ENCODE measurements at places on chromosomes 16 and 17.
A peak's percentile ranks its signal among the peaks of the same experiment; 100 is the strongest.

DNA sequence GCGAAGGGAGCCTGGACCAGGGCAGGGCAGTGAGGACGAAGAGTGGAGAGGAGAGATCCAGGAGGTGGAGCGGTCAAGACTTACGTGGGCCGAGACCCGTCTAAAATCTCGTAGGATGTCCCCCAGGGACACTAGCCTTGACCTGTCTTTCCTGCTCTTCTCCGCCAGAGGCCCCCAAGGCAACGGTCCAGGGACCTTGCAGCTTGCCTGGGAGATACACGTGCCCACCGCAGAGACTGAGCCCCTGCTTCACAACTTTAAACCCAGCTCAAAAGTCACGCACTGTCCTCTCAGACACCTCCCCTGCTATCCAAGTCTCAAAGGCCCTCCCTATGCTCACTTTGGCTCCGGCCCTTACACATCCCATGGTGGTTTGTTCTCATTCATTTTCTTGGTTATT, 9.4 kb downstream of the TIGD7 start:
- DNase-seq, result no peak

DNA sequence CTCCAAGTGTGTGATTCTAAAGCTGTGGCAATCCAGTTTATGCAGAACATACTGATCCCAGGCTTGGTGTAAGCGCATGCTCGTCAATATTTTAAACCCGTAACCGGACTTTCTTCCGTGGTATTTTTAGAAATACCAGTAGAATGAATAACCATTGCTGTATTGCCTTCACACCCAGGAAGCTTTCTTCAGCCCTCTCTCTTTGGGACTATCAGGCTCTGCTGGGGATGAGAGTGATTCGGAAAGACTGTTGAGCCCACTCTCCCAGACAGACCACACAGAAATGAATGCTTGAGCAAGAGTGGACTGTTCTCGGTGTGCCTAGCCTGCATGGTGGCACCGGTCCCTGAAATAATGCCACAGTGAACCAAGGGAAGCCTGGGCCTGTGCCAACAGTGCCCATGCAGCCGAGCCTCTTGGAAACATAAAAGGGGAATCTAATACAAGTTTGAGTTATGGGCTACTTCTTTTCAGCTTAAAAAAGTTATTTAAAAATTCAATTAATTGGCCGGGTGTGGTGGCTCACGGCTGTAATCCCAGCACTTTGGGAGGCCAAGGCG, 89.9 kb upstream of the ELAC2 start:
- DNase-seq, result no peak

DNA sequence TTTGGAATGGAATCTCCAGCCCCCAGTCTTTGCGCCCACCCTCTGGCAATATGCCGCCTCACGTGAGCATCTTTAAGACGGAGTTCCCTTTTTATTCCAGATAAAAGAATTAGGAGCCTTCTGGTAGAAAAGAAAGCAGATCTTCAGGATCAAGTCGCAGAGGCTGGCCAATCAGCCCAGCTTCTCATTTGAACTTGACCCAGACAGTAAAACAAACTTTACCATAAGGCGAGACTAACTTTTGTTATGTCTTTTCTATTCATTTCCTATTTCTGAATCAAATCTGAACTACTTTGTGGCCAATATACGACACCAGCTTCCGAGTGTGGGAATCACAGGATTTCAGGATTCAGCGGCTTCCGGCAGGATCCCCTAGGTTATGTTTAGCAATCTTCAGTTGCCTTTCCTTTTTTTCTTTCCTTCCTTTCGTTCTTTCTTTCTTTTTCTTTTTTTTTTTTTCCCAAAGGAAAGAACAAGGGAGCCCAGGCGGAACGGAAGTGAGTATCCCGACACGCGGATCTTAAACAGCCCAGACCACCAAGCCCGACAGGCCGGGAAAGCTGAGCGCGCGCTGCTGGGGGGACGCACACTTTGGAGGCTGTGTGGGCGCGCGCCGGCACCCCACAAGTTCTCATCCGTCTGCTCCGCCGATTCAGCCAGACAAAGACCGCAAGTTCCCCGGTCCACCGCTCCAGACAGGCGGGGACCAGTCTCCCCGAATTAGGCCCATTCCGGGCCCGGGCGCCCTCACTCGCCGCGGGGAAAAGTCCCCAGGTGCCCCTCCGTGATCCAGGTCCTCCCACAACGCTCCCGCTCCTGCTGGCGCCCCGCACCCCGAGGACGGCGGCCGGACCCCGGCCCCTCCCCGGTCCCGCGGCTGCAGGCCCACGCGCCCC, 633 bp downstream of the TBC1D16 start:
- DNase-seq, result no peak

GRCh38 chr17:73192206-73192893, 505 bp upstream of the COG1 start:
- DNase-seq, result peak; percentile 72

- no peak for DNase-seq
Measured at GRCh38 chr16:68247400-68247799, 2.2 kb downstream of the PLA2G15 start.

- no peak for DNase-seq
Measured at GRCh38 chr17:61700252-61700651, 109.2 kb upstream of the NACA2 start.

- DNase-seq, result no peak
Measured at GRCh38 chr17:62681061-62681938, 53.8 kb downstream of the MRC2 start.

DNA sequence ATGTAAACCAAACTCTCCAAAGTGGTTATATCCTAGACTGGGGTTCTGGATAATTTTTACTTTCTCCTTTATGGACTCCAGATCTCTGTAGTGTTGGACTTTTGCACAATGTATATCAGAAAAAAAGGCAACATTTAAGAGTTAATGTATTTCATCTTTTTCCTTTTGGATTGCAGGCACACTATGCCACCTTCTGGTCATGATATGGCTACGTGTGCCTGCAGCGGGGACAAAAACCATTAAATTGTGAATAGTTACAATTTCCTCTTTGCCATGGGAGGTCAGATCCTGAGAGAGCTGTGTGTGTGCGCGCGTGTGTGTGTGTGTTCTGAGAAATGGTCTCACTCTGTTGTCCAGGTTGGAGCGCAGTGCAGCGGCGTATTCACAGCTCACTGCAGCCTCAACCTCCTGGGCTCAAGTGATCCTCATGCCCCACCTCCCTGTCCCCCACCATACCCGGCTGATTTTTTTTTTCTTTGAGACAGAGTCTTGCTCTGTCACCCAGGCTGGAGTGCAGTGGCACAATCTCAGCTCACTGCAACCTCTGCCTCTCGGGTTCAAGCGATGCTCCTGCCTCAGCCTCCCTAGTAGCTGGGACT, 4.3 kb upstream of the SGF29 start:
- peak; percentile 27 for DNase-seq

- DNase-seq, result no peak
Measured at GRCh38 chr16:75614066-75614897, 8.8 kb downstream of the ADAT1 start.

- DNase-seq, result no peak
Measured at GRCh38 chr16:17252701-17253100, 218.1 kb downstream of the XYLT1 start.

DNA sequence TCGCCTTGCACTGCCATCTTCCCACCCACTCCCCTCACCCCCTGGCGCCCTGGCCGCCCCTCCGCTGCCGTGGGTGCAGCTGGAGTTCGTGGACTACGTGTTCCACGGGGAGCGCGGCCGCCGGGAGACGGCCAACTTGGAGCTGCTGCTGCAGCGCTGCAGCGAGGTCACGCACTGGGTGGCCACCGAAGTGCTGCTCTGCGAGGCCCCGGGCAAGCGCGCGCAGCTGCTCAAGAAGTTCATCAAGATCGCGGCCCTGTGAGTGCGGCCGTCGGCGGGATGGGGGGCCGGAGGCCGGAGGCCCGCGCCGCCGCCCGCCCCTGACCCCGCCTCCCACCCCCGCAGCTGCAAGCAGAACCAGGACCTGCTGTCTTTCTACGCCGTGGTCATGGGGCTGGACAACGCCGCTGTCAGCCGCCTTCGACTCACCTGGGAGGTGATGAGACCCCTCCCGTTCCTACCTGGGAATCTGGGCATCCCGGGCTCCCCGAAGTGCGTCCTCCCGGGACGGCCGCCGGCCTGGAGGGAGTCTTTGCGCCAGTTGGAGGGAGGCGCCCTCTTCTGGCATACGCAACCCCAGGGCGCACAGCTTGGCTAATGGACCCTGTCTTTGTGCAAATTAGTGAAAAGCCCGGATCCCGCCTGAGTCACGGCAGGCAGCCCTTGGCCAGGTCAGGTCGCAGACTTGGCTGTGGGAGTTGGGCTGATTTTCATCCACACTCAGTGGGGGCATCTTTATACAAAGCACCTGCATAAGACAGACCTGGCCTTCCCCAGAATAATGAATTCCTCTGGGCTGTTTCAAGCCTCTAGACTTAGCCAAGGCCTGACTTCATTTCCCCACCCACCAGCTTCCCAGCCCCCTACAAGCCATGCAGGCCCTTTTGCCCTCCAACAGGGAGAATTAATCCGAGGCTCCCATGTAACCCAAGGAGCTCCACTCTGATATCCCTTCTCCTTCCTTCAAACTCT, 14.3 kb downstream of the RAPGEFL1 start:
- DNase-seq, result peak; percentile 71

- DNase-seq, result no peak
Measured at GRCh38 chr17:31745964-31746600, 113.0 kb downstream of the COPRS start.

DNA sequence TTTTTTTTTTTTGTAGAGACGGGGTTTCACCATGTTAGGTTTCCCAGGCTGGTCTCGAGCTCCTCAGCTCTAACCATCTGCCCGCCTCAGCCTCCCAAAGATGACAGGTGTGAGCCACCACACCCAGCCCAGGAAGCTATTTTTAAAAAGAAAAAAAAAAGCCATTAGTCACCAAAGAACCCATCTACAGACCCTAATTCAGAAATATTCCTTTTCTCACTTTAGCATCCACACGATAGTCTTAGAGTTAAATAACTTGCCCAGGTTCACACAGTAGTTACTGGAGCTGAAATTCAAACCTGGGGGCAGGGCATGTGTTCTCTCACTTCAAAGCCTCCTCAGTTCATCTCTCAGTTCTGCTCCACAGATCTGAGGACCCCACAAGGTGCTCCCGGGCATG, 70.3 kb upstream of the NOL11 start:
- DNase-seq, result no peak

- no peak for DNase-seq
Measured at GRCh38 chr16:12609937-12610699, 193.6 kb downstream of the CPPED1 start.

DNA sequence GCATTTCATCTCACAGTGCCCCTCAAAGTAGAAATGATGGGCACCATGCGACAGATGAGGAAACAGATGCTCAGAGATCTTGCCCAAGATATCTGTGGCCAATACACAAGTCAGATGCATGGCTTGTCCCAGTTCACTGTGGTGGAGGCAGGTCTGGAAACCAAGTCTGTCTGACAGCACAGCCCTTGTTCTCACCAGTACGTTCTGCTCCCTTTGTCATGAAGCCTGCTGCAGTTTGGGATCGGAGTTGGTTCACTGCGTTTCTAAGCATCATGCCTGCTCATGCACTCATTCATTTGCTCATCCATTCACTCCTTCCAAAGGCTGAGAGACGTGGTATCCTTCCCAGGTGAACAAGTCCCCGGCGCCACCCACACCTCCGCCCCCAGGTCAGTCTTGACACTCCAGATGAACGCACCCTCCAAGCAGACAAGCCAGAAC, 27.2 kb upstream of the MEAK7 start:
- no peak for DNase-seq

GRCh38 chr17:9898812-9899211, 6.3 kb downstream of the RCVRN start:
- DNase-seq, result no peak

DNA sequence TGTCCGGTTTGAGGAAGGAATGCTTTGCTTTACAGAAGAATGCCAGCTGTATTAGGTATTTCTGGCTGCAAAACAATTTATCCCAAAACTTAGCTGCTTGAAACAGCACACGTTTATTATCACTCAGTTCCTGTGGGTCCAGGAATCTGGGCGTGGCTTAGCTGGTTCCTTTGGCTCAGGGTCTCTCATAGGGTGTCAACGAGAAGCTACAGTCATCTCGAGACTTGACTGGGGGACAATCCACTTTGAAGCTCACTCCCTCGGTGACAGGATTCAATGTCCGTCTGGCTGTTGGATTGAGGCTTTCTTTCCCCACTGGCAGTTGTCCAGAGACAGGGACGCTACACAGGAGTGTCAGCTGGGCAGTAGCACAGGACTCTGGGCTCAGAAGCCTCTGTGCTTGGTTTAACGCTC, 9.6 kb upstream of the RHBDF2 start:
- no peak for DNase-seq

GRCh38 chr17:41710472-41711090, 1.6 kb upstream of the GAST start:
- no peak for DNase-seq

DNA sequence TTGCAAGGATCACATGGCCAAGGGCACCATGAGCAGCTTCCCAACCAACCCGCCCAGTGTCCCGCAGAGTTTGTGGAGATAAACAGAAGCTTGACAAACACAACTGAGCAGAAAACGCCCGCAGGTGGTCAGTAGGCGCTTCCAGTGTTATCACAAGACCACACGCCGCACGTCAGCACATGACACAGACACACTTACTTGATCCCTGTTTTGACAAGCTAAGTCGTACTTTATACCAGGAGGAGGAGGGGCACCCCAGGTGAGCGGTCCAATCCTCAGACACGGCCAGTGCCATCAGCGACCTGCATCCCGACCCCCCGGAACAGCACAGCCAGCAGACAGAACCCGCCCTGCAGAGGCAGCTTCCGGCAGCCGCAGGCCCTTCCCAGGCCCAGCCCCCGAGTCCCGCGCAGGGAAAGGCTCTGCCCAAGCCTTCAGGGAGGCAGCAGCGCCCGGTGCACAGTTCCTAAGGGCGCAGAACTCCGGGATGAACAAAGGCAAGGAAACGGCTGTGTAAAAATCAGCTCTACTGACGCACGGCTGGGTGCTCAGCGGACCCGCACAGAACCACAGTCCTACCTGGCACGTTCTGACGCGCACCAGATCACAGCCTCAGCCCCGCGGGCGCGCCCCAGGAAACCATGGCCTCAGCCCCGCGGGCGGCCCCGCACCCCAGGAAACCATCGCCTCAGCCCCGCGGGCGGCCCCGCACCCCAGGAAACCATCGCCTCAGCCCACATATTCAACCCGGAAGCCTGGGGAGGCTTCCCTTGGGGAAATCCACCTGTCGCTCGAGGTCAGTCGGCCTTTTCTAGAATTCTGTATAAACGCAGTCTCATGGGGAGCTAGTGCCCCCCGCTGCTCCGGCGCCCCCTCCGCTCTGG, 27.8 kb downstream of the AXIN1 start:
- no peak for DNase-seq

DNA sequence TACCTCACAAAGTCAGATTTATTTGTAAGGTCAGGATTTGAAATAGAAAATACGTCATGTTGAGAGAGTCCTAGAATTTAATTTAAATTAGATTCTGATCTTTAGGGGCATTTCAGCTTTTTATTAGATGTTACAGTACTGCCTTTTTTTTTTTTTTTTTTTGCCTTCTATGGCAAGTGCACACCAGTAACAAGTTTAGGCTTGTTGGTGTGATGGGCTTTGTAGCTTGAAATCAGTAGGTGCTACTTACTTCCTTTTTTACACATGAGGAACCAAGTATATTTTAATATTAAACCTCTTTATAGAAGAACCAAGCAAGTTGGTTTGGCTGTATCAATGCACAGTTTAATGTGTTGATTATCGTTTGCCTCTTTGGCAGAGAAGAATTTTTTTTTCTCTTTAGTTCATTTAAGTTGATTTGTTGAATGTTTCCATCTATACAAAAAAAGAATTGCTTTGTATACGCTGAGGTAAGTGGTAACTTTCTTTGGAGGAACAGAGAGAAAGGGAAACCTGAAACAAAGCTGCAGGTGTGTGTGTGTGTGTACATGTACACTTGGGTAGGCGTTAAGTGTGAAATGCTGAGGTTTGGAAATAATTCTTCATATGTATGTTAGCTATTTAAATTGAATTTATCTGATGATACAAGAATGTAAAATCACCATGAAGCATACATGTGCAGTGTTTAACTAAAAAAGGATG, 15.7 kb downstream of the RBL2 start:
- no peak for DNase-seq

Data from NCI-H526 treated with DMSO at 0.1 percent for 48 hours (cell line).